ENCODE measurements at places on chromosomes 13 and 19.

GRCh38 chr13:23469951-23470421, 36.5 kb upstream of the SACS start:
- DNase-seq, result no peak

DNA sequence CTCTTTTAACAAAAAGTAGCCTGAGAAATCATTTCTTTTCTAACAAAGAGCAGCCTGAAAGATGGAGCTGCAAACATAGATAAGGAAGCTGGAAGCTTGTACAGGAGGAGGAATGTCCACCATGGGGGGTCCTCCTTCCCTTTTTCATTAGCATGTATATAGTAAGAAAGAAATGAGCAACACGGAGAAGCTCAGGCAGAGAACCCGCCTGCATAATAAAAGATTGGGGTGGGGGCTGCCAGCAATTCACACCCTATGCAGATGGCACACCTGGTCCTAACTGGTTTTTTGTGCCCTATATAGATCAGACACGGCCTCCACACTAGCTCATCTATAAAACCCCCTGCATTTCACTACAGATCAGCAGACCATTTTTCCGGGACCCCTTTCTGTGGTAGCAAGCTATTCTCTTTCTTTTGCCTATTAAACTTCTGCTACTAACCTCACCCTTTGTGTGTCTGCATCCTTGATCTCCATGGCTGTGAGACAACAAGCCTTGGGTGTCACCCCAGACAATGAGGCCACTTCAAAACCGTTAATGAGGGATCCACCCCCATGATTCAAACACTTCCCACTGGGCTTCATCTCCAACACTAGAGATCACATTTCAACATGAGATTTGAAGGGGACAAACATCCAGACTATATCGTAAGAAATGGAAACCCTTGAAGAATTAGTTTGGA, 167.5 kb upstream of the FREM2 start:
- DNase-seq, result no peak

DNA sequence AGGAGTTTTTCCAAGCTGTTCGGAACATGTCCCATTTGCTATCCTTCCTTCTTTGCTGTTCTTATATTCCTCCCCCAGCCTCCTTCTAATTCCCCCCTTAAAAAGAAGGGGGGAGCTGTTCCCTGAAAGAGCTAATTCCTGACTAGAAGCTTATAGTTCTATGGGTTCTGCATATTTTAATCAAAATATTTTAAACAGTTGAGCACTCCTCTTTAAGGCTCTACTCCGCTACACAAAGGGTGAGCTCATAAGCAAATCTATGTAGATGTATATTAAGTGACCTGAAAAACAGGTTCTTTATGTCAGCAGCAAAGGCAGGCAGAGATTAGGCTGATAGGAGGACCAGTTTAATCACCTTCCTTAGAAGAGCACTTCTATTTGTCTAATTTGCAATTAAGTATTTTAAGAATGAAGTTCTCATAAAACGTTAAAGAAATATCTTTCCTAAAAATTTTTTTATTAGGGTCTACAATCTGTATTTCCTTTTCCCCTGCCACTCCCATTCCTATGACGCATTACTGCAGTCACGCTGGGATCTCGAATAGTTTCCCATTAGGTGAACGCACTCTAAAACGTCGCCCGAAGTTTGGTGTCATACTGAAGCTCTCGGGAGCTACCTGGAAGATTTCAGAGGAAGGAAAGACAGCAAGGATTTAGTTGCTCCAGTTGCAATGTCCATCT, 5.2 kb downstream of the EFNB2 start:
- DNase-seq, result no peak

DNA sequence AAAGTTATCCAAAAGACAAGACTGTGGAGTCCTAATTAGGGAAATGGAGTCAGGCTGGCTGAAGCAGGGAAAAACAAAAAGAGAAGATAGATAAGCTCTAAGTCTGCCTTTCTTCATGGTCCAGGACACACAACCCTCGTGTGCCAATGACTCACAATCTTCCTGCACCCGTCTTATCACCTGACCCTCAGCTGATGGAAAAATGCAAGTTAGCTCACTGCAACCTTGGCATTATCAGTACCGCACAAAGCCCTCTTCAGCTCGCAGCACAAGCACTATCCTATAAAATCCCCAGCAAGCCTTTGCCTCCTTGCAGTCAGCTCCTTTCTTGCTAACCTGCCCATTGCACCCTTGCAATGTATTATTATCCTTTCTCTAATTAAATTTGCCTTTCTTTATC, 4.3 kb downstream of the OR7A5 start:
- DNase-seq, result no peak

GRCh38 chr13:95420501-95420900, 119.2 kb upstream of the ABCC4 start:
- DNase-seq, result no peak

- peak; percentile 73 for DNase-seq
These were observed 764 bp downstream of the MIR17HG start for GRCh38 chr13:91347996-91348905.

DNA sequence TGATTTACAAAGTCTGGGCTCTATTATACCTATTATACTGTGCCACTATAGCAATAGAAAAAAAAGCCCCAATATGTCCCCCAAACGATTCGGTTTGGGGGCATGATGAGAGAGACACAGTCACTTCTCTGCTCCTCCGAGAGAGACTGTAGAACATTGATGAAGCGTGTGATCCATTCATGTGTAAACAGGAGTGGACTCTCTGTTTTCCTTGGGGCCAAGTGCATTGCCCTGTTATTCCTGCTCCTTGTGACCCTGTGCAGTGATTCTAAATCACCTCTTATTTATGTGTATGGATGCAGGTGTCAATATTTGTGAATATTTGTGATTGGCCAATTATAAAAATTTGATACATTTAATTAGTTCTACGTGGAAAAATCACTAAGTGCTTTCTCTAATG, 17.0 kb downstream of the F10 start:
- DNase-seq, result no peak

DNA sequence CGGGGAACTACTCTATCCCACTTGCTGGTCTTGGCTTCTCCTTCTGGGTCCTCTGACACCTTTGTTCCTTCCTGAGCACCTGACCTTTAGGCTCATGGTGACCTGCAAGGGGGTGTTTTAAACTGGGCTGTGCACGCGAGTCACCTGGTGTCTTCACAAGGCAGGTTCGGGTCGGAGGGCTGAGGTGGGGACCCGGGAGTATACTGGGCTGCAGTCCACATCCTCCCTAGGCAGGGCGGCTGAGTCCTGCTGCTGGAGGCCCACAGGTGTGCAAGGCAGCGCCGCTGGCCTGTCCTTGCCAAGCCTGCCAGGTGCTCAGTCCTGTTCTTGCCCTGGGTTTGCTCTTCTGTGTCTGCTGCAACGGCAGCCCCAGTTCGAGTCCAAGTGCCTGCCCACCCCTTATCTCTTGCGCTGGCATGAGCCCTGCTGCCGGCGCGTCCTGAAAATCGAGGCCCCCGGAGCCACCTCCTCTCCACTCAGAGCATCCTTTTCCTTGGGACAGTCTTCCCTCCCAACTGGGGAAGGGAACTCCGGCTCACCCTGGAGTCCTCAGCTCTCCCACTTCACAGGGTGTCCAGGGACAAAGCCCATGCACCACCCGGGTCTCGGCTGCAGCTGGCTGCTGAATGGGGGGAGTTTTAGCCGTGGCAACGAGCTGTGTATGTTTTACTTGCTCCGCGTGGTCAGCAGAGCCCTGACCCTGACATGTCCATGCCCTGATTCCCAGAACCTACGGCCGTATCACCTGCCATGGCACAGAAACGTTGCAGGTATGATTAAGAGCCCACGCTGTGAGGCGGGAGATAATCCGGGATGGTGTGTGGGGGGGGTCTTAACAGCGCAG, 193.5 kb downstream of the TEX29 start:
- DNase-seq, result no peak

DNA sequence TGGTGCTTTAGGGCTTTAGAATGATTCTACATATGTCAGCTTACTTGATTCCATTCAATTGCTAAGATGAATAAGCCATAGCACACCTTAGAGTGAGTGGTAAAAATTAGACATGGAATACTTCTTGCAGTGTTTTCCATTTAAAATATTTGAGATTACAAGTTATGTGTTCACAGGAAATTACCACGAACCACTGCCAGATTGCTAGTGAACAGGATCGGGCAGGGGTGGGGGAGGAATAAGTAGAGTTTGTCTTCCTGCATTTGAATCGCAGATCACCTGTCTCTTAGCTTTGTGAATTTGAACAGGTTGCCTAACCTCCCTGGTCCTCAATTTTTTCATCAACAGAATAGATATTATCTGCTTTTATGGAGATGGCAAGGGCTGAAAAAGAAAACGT, 124.6 kb downstream of the GGACT start:
- DNase-seq, result no peak

DNA sequence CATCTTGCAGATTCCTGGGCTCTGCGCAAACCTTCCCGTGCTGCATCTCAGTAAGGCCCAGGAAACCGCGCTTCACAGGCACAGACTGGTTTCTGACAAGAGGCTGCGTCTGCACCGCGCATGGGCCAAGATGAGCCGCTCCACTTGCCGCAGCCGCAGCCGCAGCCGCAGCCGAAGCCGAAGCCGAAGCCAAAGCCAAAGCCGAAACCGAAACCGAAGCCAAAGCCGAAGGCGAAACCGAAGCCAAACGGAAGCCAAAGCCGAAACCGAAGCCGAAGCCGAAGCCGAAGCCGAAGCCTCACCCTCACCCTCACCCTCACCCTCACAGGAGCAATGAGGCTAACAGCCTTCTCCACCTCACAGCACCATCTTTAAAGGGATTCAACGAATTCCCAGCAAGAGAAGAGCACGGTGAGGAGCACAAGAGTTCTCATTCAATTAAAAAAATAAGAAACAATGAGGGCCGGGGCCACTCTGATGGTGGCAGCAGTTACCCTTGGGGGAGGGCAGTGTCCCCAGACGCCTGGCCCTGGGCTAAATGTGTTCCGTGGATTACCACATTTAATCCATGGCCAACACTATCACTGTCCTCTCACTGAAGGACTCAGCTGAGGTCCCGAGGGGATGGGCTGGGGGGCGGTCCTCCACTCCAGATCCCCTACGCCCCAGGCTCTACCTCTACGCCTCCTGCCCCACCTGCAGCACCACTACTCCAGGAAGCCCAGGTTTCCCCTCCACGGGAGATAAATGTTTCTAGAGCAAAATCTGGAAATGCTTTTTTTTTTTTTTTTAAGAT, 29.1 kb downstream of the ZNF787 start:
- DNase-seq, result no peak

DNA sequence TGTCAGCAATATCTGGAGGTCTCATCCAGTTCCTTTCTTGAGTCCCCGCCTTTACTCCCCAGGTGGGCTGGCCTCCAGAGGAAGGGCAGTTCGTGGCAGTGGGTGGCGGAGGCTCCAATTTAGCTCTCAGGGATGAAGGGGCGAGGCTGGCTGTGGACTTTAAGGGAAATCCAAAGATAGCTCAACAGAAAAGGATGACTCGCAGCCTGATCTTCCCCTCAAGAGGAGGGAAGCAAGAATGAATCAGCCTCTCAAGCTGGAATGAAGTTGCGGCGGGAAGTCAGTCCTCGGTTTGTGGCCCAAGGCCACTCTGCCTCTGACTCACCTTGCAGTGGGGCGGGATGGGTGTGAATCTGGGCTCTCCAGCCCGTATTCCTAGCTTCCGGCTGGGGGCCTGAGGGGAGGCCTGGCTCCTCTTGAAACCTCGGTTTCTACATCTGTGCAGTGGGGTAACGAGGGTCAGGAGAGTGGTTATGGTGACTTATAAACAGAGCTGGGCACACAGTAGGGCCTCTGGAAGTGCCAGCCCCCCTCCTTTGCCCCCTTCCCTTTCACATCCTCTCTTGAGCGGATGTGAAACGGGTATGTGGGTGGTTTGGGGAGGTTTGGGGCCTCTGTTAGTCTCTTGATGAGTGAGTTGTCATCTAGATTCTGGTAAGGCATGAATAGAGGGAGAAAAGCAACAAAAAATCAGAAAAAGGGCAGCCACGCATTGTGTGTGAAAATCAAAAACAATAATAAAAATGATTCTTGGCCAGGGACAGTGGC, 10.5 kb upstream of the SMG9 start:
- DNase-seq, result peak; percentile 51

DNA sequence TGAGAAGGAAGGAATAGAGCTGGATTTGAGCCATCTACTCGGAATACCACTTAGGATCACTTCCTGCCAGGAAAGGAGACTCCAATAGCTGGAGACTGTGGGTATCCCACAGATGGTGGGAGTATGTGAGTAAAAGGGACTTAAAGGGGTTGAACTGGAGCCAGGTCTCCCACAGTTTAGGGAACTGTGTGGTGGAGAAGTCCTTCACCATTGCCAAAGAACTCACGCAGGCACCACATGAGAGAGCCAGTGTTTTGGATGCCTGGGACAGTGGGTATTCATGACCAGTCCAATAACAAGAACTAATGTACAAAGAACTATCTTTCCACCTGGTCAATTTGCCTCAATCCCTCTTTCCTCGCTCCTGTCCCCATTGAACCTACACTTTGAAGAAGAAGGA, 24.4 kb upstream of the MYCBP2 start:
- no peak for DNase-seq

DNA sequence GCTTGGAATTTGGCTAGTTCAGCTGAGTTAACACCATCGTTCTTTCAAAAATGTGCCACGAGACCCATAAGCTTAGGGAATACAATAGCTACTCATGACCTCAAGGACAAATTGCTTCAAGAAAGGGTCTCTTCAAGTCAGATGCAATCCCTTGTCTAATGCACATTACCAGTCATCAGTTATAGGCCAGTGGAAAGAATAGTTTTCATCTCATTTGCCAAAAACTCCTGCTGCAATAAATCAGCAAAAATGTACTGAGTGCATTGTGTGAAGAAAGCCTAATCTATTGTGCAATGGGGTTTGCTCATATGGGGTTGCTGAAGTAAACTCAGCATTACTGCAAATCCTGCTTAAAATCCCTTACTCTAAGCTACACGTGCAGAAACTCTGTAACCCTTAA, 208.3 kb upstream of the NBEA start:
- no peak for DNase-seq

DNA sequence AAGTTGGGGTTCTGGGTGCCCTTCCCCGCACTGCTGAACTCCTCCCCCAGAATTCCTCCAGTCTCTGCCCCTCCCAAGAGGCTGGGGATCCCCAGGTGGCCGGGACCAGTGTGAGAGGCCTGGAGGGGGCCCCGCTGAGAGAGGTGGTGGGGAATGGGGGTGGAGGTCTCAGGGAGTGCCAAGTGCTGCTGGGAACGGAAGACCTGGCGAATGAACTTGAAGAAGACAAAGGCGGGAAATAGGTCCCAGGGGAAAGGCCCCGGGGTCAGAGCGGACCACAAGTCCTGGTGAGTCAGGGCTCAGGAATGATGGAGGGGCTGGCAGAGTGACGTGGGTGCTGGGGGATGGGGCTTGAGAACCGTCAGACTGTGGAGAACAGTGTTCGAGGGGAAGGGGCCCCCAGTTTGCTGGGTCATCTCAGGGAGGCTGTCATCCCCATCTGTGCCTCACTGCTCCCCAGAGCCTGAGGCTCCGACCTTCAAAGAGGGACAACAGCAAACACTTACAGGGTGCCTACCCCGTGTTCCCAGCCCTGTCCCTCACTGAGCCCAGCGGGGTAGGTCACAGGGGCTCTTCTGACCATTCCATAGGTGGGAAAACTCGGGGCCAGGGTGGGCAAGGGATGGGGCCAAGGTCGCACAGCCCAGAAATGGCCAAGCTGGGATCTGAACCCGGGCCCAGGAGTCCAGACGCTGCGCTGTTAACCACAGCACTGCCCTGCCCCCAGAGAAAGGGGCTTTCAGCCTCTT, 16.0 kb upstream of the SEMA6B start:
- DNase-seq, result no peak

GRCh38 chr13:77515785-77516184, 19.7 kb upstream of the SCEL start:
- DNase-seq, result no peak

Data from stimulated activated CD8-positive, alpha-beta memory T cell treated with anti-CD3 and anti-CD28 coated beads, Interleukin-15, amount 100 ng/mL, for 4 hours (primary cell).